ENCODE measurements at places on chromosomes 6 and 20.

DNA sequence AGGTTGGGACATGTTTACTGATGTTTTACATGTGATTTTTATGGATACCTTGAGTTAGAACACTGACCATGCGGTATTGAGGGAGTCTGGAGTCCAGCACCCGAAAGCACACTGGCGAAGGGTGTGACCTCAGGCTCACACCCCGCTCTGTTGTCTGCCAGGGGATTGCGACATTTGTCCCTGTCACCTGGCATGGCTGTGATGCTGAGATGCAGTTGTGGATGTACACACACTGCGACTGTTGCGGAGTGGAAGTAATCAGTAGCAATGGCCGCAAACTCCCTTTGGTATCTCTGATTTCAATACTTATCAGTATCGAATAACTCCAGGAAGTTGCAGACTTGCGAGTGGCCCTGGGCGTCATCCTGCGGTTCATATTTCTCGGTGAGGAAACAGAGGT is 43.2 kb downstream of the CDH4 start:
- no peak for DNase-seq

- peak; percentile 53 for DNase-seq
Measured at GRCh38 chr6:149750136-149750609, 632 bp downstream of the PCMT1 start.

GRCh38 chr6:44245391-44245911 is 1.4 kb upstream of the HSP90AB1 start:
- no peak for DNase-seq

DNA sequence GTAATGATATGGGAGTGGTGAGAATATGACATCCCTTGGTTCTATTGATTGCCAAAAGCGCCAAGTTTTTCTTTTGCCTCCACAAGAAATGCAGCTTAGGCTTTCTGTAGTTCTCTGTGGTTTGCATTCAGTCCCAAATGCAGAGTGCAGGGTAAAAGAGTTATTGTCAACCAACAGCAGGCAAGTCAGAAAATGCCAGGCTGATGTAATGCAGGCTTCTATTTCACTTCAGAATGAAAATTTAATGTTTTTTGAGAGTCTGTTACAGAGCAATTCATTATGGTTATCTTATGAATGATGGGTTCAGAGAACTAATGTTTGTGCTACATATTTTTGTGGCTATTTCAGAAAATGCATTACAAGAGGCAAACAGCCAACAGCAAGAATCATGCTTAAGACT is 293.5 kb downstream of the CENPW start:
- DNase-seq: no peak

DNA sequence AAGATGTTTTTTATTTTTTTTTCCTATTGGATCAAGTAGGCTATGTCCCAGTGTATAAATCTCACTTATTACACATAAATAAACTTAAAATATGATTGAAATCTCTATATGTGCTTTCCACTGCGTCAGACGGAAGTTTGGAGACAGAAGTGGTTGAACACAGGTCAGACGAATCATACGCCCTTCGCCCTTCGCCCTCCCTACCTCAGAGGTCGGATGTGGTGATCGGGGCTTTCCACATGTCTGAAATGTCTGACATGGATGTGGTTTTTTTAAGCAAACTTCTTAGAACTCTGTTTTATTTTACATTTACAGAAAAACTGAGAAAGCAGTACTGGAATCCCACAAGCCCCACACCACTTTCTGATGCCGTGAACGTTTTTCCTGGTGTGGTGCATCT is 344.4 kb downstream of the THBS2 start:
- DNase-seq: no peak

DNA sequence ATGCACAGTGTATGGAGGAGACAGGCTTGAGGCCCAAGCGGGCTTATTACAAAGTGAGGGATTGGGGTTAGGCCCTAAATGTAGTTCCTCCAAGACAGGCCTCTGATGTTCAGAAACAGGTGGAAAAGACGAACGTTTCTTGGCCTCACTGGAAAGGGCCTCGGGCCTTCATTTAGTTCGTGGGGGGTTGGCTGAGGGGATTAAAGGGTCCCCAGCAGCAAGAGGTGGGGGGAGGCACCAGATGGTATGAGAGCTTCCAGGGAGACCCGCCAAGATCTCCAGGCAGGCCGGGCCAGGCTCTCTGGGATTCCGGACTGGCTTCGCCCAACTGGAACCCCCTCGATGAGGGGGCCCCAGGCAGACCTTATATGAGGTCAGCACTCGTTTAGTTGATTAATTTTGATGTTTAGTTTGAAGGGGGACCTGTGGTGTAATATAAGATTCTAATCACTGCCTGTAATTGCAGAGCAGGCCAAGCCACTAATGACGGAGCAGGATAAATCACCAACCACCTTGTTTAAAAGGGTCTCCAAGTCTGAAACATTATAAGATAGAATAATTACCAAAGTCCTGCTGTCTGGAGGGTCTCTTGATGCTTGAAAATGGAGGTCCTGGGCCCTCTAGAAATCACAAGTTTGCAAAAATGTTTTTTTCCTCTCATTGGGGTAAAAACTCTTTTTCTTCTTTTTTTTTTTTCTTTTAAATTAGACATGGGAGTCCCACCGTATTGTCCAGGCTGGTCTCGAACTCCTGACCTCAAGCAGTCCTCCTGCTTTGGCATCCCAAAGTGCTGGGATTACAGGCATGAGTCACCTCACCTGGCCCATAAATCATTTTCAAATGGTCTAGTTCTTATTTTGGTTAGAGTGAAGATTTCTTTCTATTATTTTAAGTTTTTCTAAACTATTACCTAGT is 2.2 kb downstream of the HMGA1 start:
- DNase-seq: no peak

Data from suppressor macrophage treated with lipopolysaccharide for 1 hour (primary cell).